ENCODE measurements at places on chromosomes 1 and 21.
A peak's percentile ranks its signal among the peaks of the same experiment; 100 is the strongest.

- no peak for DNase-seq
Observed at GRCh38 chr1:53128401-53128800, 14.0 kb downstream of the SLC1A7 start.

DNA sequence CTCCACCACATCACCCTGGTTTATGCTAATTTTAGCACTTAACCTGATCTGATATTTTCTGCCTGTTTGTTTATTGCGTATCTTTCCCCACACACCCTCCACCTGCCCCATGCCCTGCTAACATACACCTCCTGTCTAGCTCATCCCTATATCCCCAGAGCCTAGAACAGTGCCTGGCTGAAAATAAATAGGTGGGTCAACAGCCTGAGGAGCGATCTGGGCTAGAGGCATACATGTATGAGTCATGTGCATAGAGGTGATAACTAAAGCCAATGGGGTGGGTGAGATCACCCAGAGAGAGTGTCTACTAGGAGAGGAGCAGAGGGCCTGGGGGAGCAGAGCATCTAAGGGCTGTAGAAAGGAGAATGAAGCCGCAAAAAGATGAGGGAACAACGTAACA is 2.7 kb downstream of the HTR1D start:
- DNase-seq = no peak

- no peak for DNase-seq
Observed at GRCh38 chr1:182851825-182852224, 12.7 kb downstream of the DHX9 start.

- DNase-seq = peak; percentile 79
Observed at GRCh38 chr1:2330519-2331199, 60.7 kb downstream of the MORN1 start.

DNA sequence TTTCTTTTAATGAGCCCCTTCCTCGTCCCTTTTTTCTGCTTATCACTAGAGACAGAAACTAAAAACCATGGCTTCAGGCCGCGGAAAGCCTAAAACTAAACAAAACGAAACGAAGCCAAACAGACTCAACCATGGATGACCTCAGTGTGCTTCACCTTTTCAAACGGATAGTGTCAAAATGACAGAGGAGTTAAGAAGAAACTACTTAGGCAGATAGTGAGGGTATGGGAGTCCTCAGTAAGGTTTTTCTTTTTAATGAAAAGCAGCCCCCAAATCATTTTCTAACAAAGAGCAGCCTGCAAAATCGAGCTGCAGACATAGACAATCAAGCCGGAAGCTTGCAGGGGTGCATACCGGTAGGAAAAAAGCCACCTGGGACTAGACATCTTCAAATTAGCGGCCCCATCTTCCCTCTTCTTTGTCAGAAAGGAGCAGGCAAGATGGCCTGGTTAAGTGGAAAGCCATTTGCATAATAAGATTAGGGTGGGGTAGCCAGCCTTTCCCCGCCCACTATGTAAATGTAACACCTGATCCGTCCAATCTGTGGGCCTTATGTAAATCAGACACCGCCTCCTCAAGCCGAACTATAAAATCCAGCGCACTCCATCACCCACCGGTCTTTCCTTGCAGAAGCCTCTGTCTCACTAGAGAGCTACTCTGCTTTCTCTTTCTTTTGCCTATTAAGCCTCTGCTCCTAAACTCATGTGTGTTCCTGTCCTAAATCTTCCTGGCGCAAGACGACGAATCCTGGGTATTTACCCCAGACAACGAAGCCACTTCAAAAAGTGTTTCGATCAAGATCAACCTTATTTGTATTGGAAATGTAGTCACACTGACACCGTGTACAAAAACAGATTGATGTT is 6.2 kb upstream of the ERO1B start:
- peak; percentile 20 for DNase-seq

DNA sequence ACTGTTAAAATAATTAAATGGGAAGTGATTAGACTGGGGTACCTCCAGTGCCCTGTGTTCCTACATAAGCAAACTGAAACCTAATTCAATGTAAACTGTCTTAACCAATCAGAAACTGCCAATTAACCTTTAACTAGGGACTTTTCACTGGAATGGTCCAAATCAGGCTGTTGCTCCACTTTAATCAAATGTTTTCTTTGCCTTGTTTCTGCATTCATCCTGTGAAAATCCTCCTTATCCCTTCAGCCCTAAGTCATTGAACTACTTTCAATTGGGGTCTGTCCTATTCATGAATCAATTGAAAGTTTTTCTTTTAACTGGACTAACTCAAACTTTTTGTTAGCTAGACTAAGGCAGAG is 5.1 kb upstream of the FUBP1 start:
- no peak for DNase-seq

DNA sequence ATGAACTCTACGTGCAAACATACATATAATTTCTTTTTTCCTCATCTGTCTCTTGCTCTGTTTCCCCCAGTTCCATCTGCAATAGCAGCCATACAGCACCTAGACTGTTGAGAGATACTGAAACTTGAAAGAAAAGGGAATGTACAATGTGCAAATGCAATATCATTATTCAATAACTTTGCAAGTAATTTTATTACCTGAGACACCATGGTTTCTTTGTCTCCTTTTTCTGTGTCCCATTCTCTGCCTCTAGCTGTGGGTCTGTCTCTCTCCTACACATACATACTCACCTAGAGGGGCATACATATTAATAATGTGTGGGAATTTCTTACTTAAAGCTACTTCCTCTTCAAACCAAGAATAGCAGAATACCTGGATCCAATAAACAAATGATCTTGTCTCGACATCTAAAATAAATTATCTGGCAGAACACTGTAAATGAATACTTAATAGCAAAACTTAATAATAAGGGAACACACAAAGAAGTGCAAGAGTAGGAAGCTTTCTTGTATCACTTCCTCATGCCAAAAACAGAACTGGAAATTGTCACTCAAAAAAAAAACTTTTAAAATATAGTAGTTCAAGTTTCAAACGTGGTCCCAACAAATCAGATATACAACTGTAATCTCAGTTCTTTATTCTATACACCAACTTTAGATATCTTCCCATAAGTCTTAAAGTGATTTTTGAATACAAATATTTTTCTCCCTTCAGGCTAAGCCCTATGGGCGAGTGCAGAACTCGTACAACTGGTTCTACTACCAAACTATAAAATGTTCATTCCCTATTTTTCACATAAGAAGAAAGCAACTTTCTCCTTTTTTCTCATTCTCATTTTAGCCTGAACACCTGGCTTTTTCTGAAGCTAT is 194.6 kb downstream of the NRIP1 start:
- DNase-seq = no peak

DNA sequence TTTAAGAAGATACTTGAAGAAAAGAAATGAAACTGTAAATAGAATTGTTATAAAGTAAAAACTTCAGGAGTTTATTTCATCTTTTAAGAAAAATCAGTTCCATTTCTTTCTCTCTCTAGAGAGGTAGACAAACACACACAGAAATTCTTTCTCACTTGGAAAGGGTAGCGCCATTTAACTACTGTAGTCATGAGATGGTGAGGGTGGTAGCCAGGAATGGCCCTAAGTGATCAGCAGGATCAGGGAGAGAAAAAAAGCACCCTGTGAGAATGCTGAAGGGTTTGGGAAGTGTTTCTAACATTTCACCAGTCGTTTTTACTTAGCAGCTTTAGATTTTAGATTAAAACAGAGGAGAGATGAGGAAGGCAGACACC is 205.7 kb upstream of the RUNX1 start:
- no peak for DNase-seq

DNA sequence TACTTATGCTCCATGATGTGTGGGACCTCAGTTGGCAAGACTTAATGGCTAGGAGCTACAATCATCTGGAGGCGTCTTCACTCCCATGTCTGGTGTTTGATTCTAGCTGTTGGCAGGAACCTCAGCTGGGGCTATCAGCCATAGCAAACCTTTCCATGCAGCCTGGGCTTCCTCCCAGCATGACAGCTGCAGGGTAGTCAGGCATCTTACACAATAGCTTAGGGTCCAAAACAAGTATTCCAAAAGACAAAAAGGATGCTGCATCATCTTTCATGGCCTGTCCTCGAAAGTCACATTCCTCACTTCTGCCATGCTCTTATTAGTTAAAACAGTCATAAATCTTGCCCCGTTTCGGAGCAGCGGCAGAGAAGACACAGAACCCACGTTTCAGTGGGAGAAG is 90.9 kb downstream of the LRRC8C start:
- DNase-seq = peak; percentile 65

DNA sequence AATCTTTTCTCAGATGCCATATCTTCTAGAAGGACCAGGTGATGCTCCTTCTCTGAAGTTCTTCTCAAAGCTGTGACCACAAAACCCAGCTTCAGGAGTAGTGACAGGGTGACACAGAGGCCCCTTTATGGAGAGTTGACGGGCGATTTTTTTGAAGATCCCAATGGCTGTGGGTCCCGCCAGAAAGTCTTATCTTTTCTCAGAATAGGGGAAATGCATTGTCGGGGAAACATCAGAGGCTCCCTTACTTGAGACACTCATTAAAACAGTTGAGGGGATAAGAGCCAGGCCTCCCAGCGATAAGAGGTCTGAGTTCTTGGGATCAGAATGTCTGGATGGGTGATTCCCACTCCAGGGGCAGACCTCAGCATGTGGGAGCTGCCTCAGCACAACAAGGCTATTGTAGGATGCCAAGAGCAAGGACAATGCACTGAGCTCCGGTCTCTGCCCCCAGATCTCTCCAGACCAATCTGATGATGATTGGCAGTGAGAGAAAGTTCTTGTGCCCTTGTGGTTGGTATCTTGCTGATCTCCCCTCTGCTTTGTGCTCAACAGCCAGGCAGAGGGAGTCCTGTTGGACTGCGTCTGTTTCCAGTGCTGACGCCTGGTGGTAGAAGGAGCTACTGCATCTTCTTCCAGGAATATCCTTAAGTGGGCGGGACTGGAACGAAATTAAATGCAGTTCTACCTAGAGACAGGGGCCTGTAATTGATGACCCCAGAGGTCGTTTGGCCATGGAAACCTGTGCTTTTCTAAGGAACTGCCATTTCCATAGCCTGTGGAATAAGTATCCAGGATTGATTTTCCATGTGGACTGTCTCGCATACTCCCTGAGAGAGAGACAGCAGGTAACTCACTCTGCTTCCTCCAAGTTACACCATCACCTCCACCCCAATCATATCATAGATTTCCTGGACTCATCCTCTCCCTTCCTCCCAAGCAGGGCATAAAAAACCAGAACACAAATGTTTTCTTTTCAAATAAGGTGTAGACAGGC is 6.8 kb upstream of the ACKR1 start:
- DNase-seq = peak; percentile 54

DNA sequence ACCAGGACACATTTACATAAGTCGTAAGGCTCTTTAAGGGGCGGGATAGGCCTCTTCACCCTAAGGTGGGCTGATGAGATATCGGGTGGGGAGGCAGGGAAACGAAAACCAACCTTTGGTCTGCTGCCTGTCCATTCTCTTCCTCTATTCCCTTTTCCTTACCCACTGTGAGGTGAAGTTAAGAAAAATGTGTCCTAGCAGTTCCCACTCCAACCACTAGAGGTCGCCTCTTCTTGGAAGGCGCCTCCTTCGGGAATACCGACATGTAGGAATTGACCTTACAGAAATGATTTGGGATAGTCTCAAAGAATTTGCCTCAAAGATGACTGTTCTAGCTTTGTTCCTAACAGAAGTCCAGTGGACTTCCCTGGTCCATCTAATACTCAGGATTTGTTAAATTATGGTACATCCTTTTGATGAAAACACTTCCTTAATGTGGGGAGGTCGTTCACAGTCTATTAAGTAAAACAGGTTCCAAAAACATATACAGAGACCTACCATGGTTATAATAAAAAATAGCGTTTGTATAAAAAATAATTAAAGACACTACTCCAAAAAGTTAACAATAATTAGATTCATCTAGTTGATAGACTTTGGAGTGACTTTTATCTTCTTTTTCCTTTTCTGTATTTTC is 14.1 kb downstream of the AZIN2 start:
- DNase-seq = peak; percentile 81

GRCh38 chr1:11071463-11072215 is 11.8 kb upstream of the SRM start:
- DNase-seq = no peak

- peak; percentile 2 for DNase-seq
Observed at GRCh38 chr1:232905331-232906034, 44.9 kb upstream of the NTPCR start.

DNA sequence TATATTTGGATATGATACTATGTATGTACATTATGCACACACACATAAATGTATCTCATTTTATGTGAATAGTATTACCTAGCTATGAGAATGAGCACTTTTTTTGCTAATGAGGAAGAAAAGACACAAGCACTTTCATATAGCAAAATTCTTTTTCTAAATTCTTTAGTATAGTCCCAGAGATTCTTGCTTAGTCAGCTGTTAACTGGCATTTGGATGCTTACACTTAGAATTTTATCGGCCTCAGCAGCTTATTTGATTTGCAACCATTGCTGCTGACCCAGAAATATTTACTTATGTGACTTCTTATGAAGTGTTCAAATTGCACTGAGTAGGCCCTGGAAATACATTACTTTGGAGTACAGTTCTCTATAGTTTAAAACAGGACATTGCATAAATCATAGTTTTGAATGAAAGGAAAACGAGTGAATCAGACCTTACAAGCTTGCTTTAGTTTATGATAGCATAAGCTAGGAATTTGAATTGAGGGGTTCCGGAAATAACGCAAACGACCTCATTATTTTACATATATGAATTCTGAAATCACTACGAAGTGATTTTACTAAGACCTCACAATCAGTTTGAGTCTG is 653.9 kb upstream of the NEGR1 start:
- peak; percentile 2 for DNase-seq

GRCh38 chr1:32944180-32944579 is 20.4 kb downstream of the RNF19B start:
- DNase-seq = no peak

DNA sequence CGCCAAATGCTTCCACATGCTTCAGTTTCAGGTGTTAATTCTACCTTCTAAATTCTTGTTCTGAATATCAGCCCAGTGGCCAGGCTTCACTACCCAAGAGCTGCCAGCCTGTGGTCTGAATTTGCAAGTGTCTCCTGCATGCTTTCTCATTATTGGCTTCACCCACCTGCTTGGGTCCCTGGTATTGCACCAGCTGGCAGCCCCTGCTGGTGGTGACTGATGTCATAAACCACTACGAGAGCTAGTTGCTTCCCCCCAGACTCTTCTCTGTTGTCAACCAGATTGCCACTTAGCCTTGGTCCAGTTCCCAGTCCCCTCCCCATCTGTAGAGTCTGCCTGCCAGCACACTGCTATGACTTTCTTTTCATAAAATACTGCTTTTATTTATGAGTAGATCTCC is 197.7 kb upstream of the DUSP10 start:
- no peak for DNase-seq

GRCh38 chr1:35570589-35571137 is 2.5 kb upstream of the TFAP2E start:
- DNase-seq = no peak

- peak; percentile 34 for DNase-seq
Observed at GRCh38 chr21:33843216-33843615, 72.4 kb downstream of the ATP5PO start.

- peak; percentile 70 for DNase-seq
Observed at GRCh38 chr1:198088360-198089071, 68.3 kb upstream of the NEK7 start.

DNA sequence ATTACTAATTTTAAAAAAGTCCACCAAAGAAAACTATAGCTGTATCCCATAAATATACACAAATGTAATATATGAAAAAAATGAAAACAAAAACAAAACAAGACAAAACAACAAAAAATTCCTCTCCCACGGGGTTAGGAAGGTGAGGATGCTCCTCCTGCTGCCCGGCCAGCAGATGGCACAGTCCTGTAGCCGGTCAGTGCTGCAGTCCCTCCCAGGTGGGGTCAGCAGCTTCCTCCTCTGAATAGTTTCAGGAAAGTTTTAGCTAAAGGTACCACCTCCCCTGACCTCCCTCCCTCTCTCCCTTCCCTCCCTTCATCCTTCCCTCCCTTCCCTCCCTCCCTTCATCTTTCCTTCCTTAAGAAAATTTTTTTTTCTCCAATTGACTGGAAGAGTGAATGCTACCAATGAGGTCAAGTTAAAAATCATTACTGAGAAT is 67.8 kb upstream of the BCL10 start:
- peak; percentile 47 for DNase-seq
